ENCODE measurements at places on chromosomes 16 and 17.
A peak's percentile ranks its signal among the peaks of the same experiment; 100 is the strongest.

DNA sequence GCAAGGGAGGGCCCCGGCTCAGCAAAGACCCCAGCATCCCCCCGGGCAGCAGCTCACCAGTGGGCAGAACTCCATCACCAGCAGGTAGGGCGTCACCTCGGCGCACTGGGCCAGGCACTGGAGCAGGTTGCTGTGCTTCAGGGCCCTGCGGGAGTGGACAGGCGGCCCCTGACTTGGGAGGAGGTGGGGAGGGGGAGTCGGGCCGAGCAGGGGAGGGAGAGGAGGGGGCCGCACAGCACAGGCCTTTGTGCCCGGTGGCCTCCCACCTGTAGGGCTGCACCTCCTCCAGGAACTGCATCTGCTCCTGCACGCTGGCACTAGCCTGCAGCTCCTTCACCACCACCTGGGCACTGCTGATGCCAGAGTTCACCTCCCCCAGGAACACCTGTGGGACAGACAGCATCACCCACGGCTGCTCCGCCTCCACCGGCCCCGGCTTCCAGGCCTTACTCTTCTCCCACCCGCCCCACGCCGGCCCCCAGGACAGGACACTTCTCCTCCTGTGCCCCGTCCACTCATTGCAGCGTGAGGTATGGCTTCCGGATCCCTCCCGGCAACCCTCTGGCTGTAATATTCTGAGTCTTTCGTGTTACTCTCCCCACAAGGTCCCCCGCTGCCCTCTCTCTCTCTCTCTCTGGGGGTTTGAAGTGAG lies 37.7 kb upstream of the PVALEF start:
- no peaks in the 10 kb centered on the region for H3K36me3 ChIP-seq
- H3K4me3 ChIP-seq: no peak overlapping the region
- no peak for DNase-seq
- H3K27ac ChIP-seq: no peak overlapping the region
- peaks cover 83% of the 10 kb centered on the region for H3K27me3 ChIP-seq

GRCh38 chr17:47870056-47870455 lies 19.1 kb upstream of the SP6 start:
- H3K27ac ChIP-seq: no peak overlapping the region
- no peak overlapping the region for H3K4me3 ChIP-seq
- no peaks in the 10 kb centered on the region for H3K36me3 ChIP-seq
- peaks cover 5% of the 10 kb centered on the region for H3K4me1 ChIP-seq
- DNase-seq: no peak
- H3K27me3 ChIP-seq: peaks cover 98% of the 10 kb centered on the region

GRCh38 chr16:72884037-72884436 lies 163.9 kb downstream of the ZFHX3 start:
- no peaks in the 10 kb centered on the region for H3K36me3 ChIP-seq
- no peak overlapping the region for H3K4me3 ChIP-seq
- H3K4me1 ChIP-seq: no peaks in the 10 kb centered on the region
- no peak for DNase-seq
- no peaks in the 10 kb centered on the region for H3K27me3 ChIP-seq

GRCh38 chr16:24728891-24729242 lies 584 bp upstream of the TNRC6A start:
- peak overlapping the region; percentile 87 for H3K4me3 ChIP-seq
- H3K4me1 ChIP-seq: peaks cover 8% of the 10 kb centered on the region
- peaks cover 6% of the 10 kb centered on the region for H3K36me3 ChIP-seq
- H3K27ac ChIP-seq: peak overlapping the region; percentile 87

GRCh38 chr17:14471052-14471451 lies 170.2 kb downstream of the HS3ST3B1 start:
- no peaks in the 10 kb centered on the region for H3K4me1 ChIP-seq
- no peaks in the 10 kb centered on the region for H3K27me3 ChIP-seq
- no peak overlapping the region for H3K27ac ChIP-seq
- no peaks in the 10 kb centered on the region for H3K36me3 ChIP-seq

- H3K27ac ChIP-seq: no peak overlapping the region
- no peaks in the 10 kb centered on the region for H3K4me1 ChIP-seq
- DNase-seq: no peak
- H3K27me3 ChIP-seq: no peaks in the 10 kb centered on the region
Observed at GRCh38 chr16:66250686-66251431, 115.6 kb upstream of the CDH5 start.

DNA sequence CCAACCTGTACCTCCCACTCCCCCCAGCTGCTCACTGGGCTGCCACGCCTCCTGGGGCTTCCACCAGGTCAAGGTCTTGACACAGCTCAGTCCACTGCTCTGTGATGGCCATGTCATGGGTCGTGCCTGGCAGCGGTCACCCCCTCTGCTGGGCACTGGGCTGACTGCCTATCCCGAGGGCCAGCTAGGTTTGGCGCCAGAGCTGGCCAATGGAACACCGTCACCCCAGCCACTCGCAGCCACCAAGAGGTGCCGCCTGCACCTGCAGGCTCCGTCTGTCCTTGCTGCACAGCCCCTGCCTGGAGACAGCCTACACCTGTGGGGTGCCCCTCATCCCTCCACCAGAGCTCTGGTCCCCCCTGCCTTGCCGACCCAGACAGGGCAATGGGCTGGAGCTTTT lies 4.5 kb upstream of the RAB40C start:
- H3K27ac ChIP-seq: no peak overlapping the region
- DNase-seq: no peak
- no peaks in the 10 kb centered on the region for H3K36me3 ChIP-seq
- H3K4me1 ChIP-seq: peaks cover 8% of the 10 kb centered on the region

DNA sequence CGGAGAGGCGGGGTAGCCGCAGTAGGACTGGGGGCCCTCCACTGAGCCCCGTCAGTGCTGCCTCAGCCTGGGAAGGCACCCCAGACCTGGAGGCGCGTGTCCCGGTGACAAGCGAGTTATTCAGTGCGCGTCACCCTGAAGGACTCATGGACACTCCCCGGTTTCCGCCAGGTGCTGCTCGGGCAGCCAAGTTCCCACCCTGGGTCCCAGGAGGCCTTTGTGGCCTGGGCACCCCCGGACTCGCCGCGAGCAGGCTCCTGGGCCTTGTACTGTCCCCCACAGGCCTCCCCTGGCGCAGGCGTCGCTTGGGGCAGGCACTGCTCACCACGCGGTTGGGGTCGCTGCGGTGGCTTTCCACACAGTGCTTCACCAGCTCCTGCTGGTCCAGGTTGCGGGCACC lies 7.6 kb downstream of the RNF166 start:
- peaks cover 13% of the 10 kb centered on the region for H3K4me1 ChIP-seq
- no peak overlapping the region for H3K27ac ChIP-seq
- no peaks in the 10 kb centered on the region for H3K36me3 ChIP-seq
- H3K4me3 ChIP-seq: no peak overlapping the region

- H3K27ac ChIP-seq: no peak overlapping the region
- DNase-seq: no peak
Observed at GRCh38 chr17:19830061-19830460, 37.7 kb downstream of the ULK2 start.

DNA sequence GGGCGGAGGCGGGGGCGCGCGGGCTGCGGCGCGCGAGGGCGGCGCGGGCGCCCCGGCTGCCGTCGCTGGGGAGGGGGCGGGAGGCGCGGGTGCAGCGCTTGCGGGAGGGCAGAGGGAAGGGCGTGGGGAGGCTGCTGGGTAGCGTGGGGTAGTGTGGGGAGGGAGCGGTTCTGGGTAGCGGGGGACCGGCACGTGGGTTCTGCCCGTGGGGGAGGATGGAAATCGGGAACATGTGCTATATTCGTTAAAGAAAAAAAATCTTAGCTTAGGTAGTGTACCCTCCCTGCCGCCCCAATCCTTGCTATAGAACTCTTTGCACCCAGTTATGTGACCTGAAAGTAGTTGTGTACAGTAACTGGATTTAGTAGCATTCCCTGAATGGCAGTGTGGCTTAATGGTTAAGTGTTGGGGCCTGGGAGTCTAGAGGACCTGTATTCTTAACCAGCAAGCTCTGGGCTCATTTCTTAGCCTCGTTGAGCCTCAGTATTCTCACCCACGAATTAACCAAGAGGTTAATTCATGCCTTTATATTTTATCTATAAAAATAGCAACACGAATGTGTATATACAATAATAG lies 646 bp downstream of the RABEP1 start:
- H3K27ac ChIP-seq: no peak overlapping the region
- peaks cover 13% of the 10 kb centered on the region for H3K36me3 ChIP-seq
- H3K4me1 ChIP-seq: peaks cover 10% of the 10 kb centered on the region
- DNase-seq: peak; percentile 34

DNA sequence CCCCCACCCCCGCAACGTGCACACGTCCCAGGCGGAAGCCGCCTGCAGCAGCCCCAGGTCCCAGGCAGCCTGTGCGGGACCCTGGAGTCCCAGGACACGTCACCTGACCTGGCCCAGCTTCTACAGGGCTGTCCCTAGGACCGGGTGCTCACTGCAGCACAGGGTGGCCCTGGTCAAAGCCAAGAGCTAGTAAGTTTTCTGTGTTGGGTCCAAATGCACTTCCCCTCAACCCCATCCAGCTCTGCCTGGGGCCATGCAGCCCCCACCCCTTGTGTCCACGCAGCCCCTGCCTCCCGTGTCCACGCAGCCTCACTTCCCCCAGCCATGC lies 22.1 kb upstream of the PVALEF start:
- no peak for DNase-seq
- H3K27ac ChIP-seq: no peak overlapping the region
- no peaks in the 10 kb centered on the region for H3K4me1 ChIP-seq
- no peak overlapping the region for H3K4me3 ChIP-seq
- H3K36me3 ChIP-seq: no peaks in the 10 kb centered on the region

GRCh38 chr17:11485336-11486100 lies 112.8 kb upstream of the DNAH9 start:
- no peaks in the 10 kb centered on the region for H3K4me1 ChIP-seq
- no peak for DNase-seq
- no peak overlapping the region for H3K4me3 ChIP-seq
- H3K36me3 ChIP-seq: no peaks in the 10 kb centered on the region
- H3K27me3 ChIP-seq: no peaks in the 10 kb centered on the region
- H3K27ac ChIP-seq: no peak overlapping the region

GRCh38 chr16:50940275-50940854 lies 198.5 kb downstream of the CYLD start:
- DNase-seq: no peak
- no peaks in the 10 kb centered on the region for H3K27me3 ChIP-seq
- no peak overlapping the region for H3K27ac ChIP-seq
- H3K36me3 ChIP-seq: no peaks in the 10 kb centered on the region

GRCh38 chr16:69105501-69106361 lies at the start of gene HAS3:
TSS of gene HAS3 (plus strand) at chr16:69105653. CDS start at chr16:69109396, 3,743 bp downstream.
- peak; percentile 55 for DNase-seq
- H3K36me3 ChIP-seq: no peaks in the 10 kb centered on the region
- H3K27me3 ChIP-seq: no peaks in the 10 kb centered on the region
- no peaks in the 10 kb centered on the region for H3K4me1 ChIP-seq
